ENCODE measurements at places on chromosomes 13 and 19. TPM values are rescaled to one million over a fixed set of nuclear protein-coding genes. Genes with fewer than 3 reads are reported as not detected.

Gene TNFRSF19
- total RNA-seq, result 223 TPM

Gene KANK3
- 2.2 TPM for total RNA-seq

Gene PABPC3
- 0.56 TPM for total RNA-seq

Gene TMEM150B
- total RNA-seq, result not detected

Gene CACNG8
- total RNA-seq, result 0.52 TPM

Gene ZNF221
- total RNA-seq, result 15.8 TPM

Gene PCDH20
- 11.4 TPM for total RNA-seq

Gene SIGLEC5
- total RNA-seq, result not detected

Gene EBI3
- total RNA-seq, result 0.39 TPM

Gene GAPDHS
- not detected for total RNA-seq

Gene RASGRP4
- total RNA-seq, result not detected

Gene CALR3
- 0.56 TPM for total RNA-seq

Gene CACNG6
- total RNA-seq, result 3.6 TPM

Gene CEACAM3
- not detected for total RNA-seq

Gene ZNF382
- total RNA-seq, result 2.8 TPM

Gene KLK10
- total RNA-seq, result not detected

Gene ZNF682
- total RNA-seq, result 1.3 TPM

Gene ZNF709
- 2.0 TPM for total RNA-seq

Gene PDCD2L
- 22.6 TPM for total RNA-seq

Gene JOSD2
- 61.9 TPM for total RNA-seq

Gene ATP1A3
- total RNA-seq, result 0.13 TPM

Gene KCTD12
- total RNA-seq, result 52.1 TPM

Gene ZNF763
- 0.13 TPM for total RNA-seq

Gene ZNF17
- 3.2 TPM for total RNA-seq

Gene COX7A1
- total RNA-seq, result 22.6 TPM

Gene CYP2A6
- not detected for total RNA-seq

Gene LACC1
- total RNA-seq, result 4.1 TPM

Gene TMPRSS9
- total RNA-seq, result 0.26 TPM

All from epithelial cell of alveolus of lung (primary cell).